ENCODE measurements at places on chromosomes 12 and 14.

- DNase-seq: no peak
Measured at GRCh38 chr14:99081880-99082279, 190.1 kb downstream of the BCL11B start.

- DNase-seq: no peak
Measured at GRCh38 chr12:295132-295531, 32.5 kb upstream of the SLC6A13 start.

DNA sequence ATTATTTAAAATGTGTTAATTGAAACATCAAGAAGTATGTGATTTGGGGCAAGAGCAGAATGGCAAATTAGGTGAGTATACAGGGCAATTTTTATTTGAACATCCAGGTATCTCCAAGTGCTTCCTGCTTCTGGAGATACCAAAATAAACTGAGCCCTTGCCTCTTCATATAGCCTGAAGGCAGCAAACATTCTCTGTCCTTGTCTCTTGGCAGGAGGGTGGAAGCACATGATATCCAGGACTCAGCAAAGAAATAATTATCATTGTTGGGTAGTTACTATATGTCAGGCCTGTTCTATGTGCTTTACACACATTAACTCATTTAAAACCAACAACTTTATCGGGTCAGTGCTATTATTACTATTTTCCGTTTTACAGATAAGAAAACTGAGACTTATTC is 12.5 kb downstream of the LIN7A start:
- no peak for DNase-seq

DNA sequence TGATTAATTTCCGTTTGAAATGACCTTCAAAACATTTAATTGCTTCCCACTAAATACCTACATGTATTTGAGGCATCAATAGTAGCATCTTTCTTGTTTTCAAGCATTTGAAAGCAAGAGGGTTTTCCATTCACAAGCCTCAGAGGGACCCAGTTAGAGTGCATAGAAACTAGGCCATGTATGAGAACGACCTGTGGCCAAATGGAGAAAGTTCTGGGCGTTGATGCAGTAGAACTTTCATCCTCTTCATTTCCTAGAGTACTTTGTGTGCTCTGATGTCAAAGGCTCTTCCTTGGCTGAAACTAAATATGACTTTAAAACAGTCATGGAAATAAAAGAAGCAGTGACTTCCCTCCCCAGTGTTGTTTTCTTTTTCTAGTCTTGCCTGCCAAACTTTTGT is 944 bp upstream of the DHRS7 start:
- no peak for DNase-seq

- DNase-seq: peak; percentile 50
Measured at GRCh38 chr12:79233341-79233781, 368.8 kb downstream of the SYT1 start.

GRCh38 chr12:120301962-120302815 is at the start of gene SIRT4:
TSS of gene SIRT4 (plus strand) at chr12:120302321. CDS start at chr12:120303562, 1,241 bp downstream.
- DNase-seq: peak; percentile 90

- DNase-seq: no peak
Measured at GRCh38 chr14:22471545-22472121, 117.4 kb downstream of the DAD1 start.

DNA sequence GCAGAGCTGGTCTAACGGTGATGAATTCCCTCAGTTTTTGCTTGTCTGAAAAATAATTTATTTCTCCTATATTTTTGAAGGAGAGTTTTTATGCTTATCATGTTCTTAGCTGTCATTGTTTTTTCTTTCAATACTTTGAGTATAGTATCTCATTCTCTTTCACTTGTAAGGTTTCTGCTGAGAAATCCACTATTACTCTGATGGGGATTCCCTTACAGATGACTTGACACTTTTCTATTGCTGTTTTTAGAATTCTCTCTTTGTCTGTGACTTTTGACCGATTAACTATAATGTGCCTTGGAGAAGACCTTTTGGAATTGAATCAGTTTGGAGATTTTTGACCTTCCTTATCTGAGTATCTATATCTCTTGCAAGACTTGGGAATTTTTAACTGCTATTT is 139.6 kb downstream of the PRKD1 start:
- no peak for DNase-seq
